ENCODE measurements at places on chromosomes 1 and 21.

- DNase-seq, result no peak
Measured at GRCh38 chr1:100936194-100936967, 40.5 kb downstream of the SLC30A7 start.

DNA sequence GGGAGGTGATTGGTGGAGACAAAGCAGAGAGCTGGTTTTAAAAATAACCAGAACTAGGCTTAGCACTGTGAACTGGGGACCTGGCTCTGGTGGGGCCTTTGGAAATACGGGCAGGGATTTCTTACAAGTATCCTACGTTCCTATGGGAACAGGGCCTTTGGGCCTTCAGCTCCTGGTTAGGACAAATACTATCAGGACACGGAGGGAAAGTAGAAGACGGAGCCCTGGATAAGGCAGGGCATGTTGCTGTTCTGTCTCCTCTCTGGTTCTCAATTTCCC, 5.3 kb upstream of the MYOG start:
- DNase-seq, result no peak

DNA sequence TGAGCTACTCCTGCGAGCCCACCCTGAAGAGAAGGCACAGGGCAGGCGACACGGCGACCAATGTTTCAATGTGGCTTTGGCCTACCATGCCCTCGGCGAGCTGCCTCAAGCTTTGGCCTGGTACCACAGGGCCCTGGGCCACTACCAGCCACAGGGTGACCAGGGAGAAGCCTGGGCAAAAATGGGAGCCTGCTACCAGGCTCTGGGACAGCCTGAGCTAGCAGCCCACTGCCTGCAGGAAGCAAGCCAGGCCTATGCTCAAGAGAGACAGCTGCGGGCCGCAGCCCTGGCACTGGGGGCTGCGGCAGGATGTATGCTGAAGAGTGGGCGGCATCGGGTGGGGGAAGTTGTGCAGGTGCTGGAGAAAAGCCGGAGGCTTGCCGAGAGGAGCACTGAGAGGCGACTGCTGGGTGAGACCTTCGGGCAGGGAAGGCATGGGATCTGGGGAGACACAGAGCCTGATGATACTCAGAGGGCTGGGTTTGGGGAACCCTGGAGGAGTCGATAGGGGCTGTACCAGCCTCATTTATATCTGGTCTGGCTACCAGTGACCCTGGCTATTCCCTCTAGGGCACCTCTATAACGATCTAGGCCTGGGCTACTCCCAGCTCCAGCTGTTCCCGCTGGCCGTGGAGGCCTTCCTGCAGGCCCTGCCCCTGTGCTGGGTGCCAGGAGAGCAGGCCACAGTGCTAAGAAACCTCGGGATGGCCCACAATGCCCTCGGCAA, 2.3 kb downstream of the TTC24 start:
- no peak for DNase-seq

DNA sequence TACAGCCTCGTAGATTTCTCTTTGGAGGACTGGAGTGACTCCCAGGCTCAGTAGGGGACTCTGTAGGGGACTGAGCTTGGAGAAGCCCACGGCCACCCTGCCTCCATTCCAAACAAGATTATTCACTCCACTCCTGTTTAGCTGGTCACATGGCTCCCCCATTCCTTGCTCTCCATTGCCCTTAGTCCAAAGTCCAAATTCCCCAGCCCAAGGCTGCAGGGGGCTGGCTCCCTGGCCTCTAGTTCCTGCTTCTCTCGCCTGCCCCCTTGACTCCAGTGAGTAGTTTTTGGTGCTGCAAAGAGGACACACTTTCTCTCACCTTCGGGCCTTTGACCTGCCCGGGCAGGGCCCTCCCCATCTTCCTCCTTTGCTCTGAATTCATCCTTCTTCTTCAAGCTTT, 403.3 kb downstream of the KIF26B start:
- DNase-seq, result no peak

GRCh38 chr21:31879911-31880310, 7.1 kb downstream of the HUNK start:
- DNase-seq, result no peak

DNA sequence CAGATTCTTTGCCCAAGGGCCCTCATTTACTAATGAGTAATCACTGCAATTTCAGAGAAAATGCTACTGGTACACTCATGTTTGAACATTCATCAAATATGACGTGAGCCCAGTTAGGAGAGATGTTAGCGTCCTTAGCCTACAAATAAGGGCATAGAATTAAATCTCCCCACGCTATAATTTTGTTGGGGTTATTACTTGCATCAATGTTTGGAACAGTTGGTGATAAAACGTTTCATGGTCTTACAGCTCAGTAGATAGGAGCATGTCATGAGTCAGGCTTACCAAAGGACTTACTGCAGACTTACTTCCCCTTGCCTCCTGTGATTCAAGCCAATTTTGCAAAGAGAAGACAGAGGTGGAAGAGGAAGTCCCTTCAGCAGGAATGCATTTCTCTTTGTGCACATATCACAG, 304.0 kb downstream of the KIF26B start:
- DNase-seq, result no peak

DNA sequence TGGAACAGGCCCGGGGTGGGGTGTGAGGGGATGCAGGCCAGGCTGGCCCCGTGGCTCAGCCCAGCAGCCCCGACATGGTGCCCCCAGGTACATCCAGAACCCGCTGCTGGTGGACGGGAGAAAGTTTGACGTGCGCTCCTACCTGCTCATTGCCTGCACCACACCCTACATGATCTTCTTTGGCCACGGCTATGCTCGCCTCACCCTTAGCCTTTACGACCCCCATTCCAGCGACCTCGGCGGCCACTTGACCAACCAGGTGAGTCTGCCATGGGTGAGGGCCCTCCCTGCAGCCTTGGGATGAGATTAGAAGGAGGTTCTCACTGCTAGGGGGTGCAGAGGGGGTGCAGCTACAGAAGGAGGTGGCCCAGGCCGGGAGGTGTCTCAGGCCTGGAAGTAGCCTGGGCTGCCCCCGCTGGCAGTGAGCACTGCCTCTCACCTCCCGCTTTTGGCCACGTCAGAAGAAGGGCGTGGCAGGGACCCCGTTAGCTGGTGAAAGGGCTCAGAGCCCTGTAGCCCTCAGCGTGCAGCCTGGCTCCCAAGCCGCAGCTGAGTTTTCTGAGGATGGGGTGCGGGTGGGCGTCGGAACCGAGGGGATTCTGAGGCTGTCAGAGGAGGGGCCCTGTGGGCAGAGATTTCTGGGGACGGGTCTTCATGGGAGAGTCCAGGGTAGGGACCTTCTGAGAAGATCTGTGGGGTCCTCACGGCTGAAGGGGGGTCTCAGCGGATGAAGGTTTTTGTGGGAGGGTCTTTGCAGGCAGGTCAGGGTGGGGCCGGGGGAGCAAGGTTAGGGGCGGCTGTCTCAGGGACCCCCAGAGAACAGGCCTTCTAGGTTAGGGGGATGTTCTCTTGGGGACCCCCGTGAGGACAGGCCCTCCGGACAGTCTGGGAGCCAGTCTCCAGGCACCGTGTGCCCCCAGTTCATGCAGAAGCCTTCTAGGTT, 10.4 kb downstream of the TTLL10 start:
- DNase-seq, result no peak

DNA sequence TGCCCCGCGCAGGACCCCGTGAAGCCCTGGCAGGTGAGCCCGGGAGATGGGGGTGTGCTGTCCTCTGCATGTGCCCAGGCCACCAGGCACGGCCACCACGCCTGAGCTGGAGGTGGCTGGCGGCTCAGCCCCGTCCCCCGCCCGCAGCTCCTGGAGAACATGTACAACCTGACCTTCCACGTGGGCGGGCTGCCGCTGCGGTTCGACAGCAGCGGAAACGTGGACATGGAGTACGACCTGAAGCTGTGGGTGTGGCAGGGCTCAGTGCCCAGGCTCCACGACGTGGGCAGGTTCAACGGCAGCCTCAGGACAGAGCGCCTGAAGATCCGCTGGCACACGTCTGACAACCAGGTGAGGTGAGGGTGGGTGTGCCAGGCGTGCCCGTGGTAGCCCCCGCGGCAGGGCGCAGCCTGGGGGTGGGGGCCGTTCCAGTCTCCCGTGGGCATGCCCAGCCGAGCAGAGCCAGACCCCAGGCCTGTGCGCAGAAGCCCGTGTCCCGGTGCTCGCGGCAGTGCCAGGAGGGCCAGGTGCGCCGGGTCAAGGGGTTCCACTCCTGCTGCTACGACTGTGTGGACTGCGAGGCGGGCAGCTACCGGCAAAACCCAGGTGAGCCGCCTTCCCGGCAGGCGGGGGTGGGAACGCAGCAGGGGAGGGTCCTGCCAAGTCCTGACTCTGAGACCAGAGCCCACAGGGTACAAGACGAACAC, 1.8 kb downstream of the TAS1R3 start:
- DNase-seq, result no peak

DNA sequence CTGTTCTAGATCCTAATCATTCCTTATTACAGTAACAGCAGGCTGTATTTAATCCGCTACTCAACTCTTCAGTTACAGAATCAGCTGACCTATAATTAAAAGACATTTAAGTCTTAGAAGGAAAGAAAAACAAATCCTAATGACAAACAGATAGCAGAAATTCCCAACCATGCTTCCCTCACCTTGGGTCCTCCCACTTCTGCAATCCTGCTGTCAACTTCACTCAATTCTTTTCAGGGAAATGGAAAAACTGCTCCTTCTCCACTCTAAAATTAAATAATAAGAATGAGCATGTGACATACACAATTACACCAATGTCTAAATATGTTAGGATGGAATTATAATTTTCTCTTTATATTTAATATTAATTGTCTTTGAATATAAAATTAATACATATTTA, 182.6 kb upstream of the LYPLAL1 start:
- DNase-seq, result no peak

DNA sequence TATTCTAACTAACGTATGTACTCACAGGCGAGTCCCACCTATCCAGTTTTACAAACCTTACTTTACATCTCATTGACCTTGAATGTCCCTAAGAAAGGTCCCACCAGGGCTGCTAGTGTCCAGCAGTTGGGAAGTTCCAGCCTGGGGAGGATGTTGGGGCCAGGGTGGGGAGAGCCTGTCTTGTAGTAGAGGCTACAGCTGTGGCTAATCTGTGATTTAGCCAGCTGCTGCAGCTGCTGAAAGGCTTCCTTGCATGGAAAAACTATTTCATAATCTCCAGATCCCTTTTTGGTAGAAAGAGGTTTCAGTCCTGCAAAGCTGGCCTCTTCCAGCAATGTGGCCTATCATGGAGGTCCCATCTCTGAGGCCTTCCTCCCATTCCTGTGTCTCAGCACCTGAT, 23.1 kb downstream of the TNN start:
- DNase-seq, result no peak

DNA sequence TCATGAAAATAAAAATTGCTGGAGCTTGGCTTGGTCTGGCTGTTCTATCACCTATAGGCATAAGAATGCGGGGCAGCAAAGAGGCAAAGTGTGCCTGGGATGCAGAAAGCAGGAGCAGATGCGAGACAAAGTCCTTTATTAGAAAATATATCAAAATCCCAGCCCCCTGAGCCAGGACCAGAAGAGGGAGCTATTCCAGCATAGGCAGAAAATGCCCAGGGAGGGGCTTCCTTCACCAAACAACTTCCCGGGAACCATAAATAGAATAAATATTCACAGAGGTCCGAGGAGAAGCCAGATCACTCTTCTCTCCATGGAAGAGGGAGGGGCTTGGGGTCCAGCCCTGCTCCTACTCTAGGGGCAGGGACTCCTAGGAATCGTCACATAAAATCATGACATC, 5.0 kb downstream of the PPOX start:
- DNase-seq, result no peak

GRCh38 chr1:238323490-238323889, 432.8 kb upstream of the ZP4 start:
- DNase-seq, result no peak

- DNase-seq, result no peak
Measured at GRCh38 chr1:224182057-224182865, 779 bp upstream of the DEGS1 start.

DNA sequence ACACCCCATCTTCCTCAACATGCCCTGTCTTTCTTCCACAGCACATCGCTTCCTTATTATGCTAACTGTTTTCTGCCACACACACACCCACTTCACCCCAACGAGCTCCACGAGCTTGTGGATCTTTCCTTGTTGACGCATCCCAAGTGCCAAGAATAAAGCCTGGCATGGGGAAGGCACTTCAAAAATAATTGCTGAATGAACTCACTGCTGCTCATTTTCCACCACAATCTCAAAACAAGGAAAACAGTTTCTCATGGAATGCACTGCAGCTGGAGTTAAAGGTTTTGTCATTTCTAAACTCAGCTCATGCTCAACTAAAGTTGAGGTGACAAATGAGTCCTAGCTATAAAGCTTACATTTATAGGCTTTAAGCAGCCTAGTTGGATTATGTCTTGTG, 86.0 kb downstream of the TIAM1 start:
- no peak for DNase-seq

DNA sequence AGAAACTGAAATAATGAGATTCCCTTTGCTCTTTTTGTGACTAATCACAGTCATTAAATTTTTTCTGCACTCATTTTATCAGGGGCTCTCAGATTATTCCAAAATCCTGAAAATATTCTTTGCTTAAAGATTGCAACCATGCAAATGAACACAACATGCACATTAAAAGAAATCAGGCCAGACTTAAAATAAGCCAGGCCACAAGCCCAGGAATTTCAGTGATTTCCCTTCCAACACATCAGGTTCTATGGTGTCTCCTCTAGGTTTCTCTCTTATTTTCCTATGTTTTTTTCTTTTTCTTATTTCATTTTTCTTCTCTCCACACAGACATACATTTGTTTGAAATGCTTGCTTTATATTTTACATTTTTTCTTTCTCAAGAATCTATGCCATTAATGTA, 65.3 kb downstream of the NIBAN1 start:
- no peak for DNase-seq

DNA sequence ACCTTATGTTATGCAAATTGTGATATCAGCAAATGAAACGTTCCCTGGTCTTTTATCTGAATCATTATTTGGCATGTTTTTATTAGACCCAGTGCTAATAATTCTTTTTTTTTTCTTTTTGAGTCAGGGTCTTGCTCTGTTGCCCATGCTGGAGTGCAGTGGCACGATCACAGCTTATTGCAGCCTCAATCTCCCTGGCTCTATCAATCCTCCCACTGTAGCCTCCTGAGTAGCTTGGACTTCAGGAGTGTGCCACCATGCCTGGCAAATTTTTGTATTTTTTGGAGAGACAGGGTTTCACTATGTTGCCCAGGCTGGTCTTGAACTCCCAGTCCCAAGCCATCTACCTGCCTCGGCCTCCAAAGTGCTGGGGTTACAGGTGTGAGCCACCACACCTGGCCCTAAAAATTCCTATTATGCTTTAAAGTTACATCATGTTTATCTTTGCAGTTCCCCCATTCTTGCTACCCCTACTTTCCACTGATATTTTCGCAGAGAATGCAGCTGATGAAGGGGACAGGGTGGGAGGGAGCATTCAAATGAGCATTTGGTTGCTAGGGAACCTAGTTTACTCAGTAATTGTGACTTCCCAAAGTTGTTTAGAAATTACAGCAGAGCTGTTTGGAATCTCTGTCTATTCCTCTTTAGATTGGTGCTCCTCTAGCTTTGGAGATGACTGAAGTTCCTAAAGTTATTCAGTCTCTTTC, 18.4 kb downstream of the C1orf21 start:
- DNase-seq, result no peak

GRCh38 chr1:110462964-110463363, 12.0 kb downstream of the PROK1 start:
- DNase-seq, result no peak

- no peak for DNase-seq
Measured at GRCh38 chr1:13651279-13651678, 48.7 kb upstream of the PRDM2 start.

- no peak for DNase-seq
Measured at GRCh38 chr1:65355031-65355712, 45.8 kb downstream of the DNAJC6 start.
